Stimulated activated CD8-positive, alpha-beta memory T cell treated with anti-CD3 and anti-CD28 coated beads, Interleukin-7, amount 100 ng/mL, for 1 hour (primary cell): ENCODE measurements at places on chromosomes 12 and 14.

DNA sequence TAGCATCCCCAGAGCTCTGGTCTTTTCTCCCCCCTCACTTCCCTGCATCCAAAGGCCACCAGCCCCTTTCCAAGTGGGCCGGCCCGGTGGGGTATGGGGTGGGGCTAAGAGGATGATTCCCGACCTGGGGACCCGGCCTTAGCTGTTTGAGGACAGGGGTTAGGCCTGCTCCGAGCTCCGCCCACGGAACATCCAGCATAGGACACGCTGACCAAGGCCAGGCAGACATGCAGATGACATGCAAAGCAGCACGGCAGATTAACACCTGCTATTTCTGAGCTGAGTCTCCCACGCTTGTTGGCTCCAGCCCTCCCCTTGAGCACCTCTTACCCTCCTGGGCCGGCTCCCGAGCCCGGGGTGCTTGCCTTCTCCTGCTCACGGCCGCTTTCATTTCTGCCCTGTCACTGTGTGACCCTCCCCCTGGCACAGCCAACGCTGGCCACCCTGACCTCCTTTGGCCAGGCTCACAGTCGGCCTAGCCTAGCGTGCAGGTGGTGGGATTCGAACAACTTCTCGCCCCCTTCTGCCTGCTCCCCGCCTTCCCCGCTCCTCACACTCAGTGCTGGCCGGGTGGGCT lies 40.2 kb downstream of the TEAD4 start:
- no peak for DNase-seq

- peak; percentile 5 for DNase-seq
Measured at GRCh38 chr14:95683793-95684192, 2.4 kb upstream of the TCL1B start.

GRCh38 chr12:114131824-114132223 lies 165.7 kb upstream of the RBM19 start:
- DNase-seq, result no peak

DNA sequence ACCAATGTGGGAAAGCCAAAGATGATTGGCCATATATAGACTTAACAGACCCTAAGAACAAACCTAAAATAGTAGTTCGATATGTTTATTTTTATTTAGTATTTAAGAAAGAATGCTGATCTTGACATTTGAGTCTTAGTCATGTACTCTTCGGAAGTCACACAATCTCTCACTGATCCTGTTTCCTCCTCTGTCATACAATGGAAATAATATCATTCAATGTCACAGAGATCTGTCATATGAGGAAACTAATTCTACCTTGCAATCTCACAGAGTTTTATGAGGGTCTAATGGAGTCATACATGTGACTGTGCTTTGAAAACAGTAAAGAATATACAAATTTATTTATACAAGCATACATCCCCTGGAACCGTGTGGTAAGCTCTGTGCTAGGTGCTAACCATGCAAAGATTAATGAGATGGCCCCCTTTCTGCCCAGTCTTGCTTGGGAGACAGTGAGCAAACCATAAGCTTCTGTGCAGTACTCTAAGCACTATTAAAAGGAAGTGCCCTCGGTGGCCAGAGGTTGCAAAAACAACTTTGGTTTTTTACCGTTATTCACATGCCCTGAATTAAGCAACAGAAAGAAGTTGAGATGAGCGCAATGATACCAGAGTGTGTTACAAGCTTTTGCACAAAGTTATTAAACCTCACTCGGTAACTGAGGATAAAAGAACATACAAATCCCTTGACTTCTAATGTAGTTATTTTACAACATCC lies 1.7 kb upstream of the LIN7A start:
- no peak for DNase-seq

DNA sequence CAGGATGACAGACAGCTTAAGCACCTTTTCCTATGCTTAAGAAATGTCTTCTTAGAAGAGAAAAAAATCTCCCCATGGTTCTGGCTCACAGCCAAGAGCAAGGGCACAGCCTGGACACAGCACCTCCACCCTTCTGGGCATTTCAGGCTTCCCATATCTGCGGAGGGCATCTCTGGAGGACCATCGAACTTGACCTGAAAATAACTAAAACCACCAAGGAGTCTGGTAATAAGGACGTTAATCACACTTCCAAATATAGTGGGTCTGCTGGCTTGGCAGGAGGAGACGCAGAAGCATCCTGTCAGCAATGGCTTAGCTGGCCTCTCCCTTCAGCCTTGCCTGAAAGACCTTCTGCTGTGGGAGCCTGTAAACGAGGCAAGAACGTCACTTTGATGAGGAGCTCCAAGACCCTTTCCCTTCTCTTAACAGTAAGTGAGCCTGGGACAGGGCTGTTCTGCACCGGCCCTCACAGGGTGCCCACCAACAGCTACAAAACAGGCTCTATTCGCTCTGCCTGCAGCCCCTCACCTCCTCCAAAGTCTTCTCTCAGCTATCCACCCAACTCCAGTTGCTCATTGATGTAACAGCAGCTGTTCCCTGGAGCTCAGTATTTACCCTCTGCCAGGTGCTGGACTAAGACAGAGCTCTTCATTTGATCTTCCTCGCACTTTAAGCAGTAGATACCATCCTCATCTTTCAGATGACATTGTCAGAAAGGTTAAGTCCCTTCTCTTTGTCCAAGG lies 13.2 kb downstream of the SETD3 start:
- no peak for DNase-seq

GRCh38 chr14:81963846-81964245 lies 430.2 kb upstream of the SEL1L start:
- DNase-seq, result no peak

DNA sequence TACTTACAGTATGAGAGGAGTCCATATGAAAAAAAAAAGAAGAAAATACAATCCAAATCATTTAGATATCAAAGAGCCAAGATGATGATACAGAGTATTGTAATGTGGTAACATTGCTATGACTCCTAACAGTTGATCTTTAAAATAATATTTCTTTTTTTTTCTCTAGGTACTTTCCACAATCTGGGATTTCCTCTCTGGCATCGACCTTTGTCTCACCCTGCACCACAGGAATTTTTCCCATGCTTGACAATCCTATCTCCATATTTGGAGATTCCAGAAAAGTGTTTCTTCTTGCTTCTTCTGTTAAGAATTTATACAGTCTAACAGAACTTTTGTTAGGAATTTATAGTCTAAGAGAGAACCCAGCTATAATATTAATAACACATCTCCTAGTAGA lies 184.4 kb downstream of the ITPR2 start:
- DNase-seq, result no peak

DNA sequence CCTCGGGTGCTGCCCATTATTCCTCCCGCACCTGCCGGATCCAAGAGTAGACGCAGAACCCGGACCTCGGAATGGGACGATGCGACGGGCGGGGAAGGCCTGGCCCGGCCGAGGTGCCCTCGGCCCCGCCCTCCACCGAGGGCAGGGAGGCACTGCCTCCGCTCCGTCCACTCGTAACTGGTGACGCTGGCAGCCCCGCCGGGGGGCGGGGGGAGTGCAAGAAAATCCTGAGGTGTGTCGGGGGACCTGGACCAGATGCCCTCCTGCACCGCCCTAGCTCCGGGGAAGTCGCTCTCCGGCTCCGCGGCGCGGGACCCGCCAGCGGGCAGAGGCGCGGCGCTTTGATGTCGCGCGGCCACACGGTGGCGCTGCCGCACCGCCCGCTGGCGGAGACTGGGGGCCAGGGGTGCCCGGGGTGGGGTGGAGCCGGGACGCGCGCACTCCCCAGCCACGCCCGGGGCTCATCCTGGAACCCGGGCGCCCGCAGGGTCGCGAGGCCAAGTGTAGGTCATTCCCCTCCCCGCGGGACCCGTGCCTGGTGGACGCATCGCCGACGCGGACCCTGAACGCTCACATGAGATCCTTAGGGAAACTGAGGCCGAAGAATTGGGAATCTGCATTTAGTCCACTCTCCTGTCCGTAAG lies 202.8 kb downstream of the TTC8 start:
- DNase-seq, result peak; percentile 28

- no peak for DNase-seq
Measured at GRCh38 chr12:50589650-50590435, 85.1 kb downstream of the DIP2B start.

DNA sequence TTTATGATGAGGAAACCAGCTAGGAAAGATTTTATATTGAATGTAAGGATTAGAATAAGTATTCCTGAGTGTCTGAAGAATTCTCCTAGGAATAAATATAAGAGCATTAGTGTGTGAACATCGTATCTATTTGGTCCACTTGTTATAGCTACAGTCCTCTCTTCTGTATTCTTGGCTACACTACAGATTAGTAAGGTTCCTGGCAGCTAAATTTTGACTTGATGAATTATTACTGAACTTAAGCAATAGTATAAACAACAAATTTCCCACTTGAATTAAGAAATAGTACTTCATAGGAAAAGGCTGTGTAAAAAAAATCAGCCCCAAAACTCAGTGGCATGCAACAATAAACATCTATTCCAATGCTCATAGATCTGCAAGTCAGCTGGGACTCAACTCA lies 138.4 kb upstream of the G2E3 start:
- no peak for DNase-seq

- DNase-seq, result no peak
Measured at GRCh38 chr12:66352197-66352596, 49.9 kb downstream of the HELB start.

- DNase-seq, result no peak
Measured at GRCh38 chr14:24113379-24113800, 1.2 kb upstream of the DCAF11 start.

DNA sequence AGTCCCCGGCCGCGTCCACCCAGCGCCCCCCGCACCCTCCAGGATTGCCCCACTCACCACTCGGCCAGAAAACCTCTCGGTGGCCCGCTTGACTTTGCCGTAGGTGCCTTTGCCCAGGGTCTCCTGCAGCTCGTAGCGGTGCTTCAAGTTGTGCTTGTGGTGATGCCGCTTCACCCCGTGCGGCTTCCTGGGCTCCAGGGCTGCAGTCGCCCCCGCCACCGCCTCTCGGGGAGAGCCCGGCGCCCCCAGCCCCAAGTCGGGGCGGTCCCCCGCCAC lies 459 bp downstream of the NUAK1 start:
- DNase-seq, result no peak

DNA sequence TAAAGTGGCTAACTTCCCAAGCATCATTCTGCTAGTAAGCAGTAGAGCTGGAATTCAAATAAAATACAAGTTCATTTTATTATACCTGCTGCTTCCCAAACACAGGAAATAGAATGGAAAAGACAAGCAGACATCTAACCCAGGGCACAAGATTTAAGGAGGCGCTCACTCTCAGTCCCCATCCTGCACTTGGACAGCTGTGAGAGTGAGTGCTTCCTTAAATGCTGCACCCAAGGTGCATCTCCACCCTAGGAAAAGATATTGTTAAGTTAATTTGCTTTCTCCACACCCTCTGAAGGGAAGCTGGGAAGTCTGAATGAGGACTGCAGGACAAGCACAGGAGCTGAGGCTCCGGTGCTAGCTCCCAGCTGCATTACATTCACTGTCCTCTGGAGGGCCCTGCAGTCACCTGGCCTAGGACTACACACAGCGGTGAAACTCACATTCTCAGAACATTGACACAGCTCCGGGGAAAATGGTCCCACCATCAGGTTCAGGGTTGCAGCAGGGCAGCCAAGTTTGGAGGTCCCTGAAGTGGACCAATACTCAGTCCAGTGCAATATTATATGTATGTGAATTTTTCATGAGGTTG lies 14.2 kb downstream of the HEBP1 start:
- no peak for DNase-seq

- no peak for DNase-seq
Measured at GRCh38 chr12:65949971-65950370, 125.7 kb downstream of the HMGA2 start.

DNA sequence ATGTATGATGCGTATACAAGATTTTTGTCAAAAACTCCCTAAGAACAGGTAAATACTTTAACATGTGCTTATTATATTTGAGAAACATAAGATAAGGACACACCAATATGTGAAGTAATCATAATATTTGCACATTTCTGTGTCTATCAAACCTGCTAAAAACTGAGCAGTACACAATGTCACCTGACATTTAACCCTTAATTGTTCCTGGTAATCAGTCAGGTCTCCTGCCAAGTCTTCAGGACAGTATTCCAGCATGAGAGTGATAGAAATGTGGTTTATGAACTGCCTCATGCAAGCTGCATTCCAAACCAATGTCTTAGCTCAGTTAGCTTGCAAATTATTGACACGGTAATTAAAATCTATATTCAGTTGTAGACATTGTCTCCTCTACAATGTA lies 4.2 kb downstream of the SOX5 start:
- DNase-seq, result no peak

DNA sequence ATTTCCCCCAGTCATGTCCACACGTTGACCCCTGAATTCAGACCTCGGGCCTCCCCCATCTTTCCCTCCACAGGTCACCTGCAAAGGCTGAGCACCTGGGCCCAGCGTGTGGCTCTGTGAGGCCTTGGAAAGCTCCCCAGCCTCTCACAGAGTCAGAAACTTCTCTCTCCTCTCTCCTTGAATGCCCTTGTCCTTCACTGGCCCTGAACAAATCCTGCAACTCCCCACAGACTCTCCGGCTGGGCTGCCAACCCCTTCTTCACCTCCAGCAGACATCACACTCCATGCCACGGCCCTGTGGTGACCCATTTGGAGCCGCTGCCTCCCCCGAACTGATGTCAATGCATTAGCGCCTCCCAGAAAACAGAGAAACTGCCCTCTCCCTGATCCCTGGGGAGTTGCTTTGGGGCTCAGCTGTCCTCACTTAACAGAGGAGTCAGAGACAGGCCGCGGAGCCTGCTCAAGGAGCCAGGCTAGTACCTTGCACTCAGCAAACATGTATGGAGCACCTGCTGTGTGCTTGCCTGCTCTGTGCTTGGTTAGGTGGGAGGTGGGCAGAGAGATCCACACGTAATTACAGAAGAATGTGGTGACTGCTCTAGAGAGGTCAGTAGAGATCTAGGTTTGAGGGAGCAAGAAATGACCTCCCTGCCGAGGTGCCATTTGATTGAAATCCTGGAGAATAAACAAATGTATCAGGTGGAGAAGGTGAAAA lies 99.2 kb upstream of the PWP1 start:
- no peak for DNase-seq

DNA sequence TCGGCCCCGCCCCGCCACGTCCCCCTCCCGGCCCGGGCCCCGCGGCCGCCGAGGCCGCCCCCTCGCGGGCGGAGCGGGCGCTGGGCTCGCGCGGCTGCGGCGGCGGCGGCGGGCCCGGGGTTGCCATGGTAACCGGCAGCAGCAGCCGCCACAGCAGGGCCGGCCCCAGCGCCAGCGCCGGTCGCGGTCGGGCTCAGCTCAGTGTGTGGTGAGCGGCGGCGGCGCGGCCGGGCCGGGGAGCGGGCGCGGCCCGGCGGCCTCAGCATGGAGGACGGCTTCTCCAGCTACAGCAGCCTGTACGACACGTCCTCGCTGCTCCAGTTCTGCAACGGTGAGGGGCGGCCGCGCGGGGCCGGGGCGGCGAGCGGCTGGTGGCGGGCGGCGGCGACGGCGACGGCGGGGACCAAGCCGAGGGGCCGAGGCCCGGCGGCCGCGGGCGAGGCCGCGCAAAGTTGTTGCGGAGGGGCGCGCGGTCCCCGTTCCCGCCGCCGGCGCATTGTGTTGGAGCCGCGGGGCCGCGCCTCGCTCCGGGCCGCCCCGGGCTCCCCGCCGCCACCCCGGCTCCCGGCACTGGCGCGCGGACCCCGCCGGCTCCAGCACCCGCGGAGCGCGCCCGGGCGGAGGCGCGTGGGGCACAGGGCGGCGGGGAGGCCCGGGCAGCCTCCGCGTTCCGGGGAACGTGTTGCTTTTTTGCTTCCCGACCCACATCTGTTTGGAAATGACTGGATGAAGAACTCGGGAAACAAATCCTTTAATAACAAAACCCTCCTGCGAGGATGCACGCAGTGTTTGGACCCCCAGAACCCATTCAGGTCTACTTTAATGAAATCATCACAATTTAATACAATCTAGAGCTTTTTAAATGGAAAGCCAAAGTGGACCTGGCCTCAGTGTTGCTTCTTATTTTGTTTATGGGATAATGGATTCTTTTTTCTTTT lies at the start of gene EML1:
EML1 (plus strand) TSS at position 201 of the 938 bp plus-strand sequence; CDS start at position 265, 64 bp downstream.
- DNase-seq, result peak; percentile 34

GRCh38 chr12:109815225-109815624 lies 18.0 kb downstream of the TRPV4 start:
- DNase-seq, result no peak
